ENCODE measurements at places on chromosomes 2 and 18.

DNA sequence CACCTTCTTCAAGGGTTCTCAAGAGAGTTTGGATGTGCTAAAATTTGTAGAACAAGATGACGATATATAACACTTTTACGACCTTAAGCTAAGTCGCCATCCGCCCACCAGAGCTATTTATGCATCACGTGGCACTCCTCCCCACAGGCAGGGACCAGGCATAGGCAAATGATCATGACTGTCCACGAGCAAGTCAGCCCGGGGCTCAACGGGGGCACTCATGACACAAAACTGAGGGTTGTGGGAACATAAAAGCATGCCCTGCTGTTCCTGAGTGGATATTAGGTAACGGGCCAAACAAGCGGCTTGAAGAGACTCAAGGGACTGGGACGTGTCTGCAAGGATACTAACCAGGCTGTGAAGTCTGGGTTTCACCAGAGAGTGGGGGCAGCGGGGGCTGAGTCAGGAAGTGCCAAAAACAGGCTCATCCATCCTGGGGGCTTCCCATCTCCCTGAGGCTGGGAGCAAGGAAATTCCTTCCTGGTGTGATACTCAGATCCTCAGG, 58.1 kb downstream of the FAM178B start:
- DNase-seq = no peak

DNA sequence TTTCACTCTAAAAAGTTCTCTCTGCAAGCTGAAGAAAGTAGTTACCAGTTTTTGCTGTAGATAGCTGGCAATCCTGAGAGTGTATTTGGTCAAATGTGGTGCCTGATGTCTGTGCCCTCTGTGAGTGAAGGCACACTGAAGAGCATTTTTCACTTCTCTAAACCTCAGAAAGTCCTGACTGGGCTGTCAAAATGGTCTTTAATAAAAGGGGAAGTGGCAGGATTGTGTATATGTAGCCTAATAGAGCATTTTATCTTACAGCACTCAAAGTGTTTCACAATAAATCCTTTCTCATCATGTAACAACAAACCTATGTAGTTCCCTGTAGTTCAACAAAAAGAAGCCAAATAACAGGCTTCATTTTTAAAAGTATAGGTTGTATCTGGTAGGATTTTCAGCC, 1552.3 kb upstream of the SLC39A10 start:
- DNase-seq = no peak

- no peak for DNase-seq
These were observed 24.5 kb downstream of the KCNF1 start for GRCh38 chr2:10935953-10936942.

GRCh38 chr2:43402002-43402401, 175.6 kb upstream of the ZFP36L2 start:
- no peak for DNase-seq

DNA sequence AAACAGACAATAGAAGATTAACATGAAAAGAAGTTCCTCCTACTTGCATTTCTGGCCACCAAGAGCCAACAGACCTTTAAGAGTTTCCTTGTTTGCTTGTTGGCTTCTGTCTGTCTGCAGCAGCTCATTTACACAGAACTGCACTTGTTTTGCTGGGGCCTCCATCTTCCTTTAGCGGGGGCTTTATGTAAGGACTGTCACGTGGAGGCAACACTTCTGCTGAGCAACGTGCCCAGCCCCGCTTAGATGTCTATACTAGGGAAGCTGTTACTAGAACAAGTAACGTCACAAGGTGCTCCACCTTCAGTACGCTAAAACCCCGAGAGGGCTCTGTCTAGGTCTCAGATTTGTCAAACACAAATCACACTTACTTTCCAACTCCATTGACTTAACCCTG, 104.3 kb upstream of the PXDN start:
- DNase-seq = no peak
